ENCODE measurements at places on chromosomes 6 and 20.

GRCh38 chr20:9200196-9200595, 131.3 kb downstream of the PLCB4 start:
- no peak for DNase-seq

GRCh38 chr6:113994934-113995342, 24.0 kb upstream of the HDAC2 start:
- DNase-seq: peak; percentile 11

- no peak for DNase-seq
These were observed 971.1 kb upstream of the MAN1A1 start for GRCh38 chr6:120320481-120321162.

- DNase-seq: peak; percentile 85
These were observed at the start of gene MRPS18A for GRCh38 chr6:43687437-43688347. MRPS18A (minus strand) TSS chr6:43687791; CDS start chr6:43687779, 12 bp downstream.

DNA sequence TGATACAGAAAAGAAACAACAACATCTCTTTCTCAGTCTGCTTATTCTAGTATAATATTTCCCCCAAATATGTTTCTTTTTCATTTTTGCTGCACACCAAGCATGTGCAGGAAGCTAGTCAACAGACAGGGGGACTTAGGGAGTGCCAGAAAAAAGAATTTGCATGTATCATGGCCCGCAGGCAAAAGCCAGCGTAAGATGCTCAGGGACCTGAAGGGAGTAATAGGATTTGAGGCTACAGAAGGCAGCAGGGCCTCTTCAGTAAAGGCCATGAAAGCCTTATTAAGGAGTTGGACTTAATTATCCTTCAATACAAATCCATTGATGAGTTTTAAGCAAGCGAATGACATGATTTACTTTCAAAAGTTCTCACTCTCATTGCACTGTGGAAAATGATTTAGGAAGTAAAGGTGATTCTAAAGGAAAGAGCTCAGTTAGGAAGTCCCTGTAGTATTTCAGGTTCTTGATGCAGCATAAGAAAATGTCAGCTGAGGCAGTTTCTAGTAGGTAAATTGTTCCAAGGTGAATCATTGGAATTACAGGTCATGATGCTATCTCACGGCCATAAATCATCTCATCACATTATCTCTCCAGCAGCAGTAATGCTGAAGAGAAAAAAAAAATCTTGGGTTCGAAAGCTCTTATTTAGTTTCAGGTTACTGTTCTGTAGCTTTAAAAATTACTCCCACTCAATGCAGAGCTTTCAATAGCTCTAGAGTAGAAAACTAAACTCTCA, 94.8 kb downstream of the PTCHD4 start:
- DNase-seq: no peak

DNA sequence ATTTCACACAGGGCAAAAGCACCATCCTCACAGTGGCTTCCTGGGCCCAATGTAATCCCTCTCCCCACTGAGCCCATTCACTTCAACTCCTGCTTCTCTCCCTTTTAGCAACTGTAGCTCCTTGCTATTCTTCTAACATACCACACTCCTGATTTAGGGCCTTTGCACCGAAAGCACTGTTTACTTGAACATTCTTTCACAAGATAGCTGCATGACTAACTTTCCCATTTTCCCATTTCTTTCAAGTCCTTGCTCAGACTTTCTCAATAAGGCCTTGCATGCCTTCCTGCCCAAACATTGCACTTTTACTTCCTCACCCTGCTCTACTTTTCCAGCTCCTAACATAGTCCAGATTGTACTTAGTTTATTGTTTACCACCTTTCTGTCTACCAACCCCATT, 73.0 kb downstream of the SHPRH start:
- DNase-seq: no peak

DNA sequence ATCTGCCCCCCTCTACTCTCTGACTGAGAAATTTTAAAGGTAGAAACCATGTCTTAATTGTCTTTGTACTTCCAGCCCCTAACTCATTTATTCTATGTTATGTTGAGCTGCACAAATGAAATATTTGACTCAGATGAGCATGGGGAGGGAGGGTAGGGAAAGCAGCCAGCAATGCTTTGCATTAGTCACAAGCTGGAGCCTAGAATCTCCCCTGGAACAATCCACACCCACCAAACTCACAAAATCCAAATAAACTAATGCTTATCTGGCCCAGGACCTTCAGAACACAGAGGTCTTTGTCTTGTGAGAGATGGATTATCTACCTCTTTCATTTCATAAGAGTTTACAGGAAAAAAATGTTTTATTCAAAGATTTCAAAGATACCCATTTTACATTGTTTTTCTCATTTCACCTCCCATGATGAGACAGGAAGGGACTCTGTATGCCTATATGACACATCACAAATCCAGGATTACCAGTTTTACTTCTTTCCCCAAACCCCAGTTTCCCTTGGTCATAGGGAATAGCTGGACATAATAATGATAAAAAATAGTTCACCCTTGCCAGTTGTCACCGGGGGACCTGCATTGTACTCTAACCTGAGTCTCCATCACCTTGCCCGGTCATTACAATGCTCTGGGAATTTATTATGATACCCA, 466.9 kb downstream of the KIF16B start:
- DNase-seq: no peak

- no peak for DNase-seq
These were observed 311.1 kb downstream of the C6orf118 start for GRCh38 chr6:164998297-164998696.

DNA sequence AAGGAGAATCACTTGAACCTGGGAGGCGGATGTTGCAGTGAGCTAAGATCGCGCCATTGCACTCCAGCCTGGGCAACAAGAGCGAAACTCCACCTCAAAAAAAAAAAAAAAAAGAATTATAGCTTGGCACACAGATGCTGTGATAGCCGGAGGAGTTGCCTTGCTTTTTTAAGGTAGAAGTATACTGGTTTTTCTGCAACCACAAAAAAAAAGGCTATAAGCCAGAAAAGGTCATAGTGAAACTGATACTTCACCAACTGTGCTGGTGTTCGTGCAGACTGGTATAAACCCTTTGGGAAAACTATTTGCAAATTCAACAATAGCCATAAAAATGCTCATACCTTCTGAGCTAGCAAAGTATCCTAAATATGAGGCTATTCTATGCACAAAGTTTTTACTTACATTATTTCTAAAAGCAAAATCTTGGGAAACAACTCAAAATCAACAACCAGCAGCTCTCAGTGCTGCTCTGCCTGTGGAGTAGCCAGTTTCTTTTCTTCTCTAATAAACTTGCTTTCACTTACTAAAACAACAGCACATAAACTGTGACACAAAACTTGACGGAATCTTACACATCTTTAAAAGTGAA, 44.0 kb downstream of the B4GALT5 start:
- DNase-seq: peak; percentile 7

DNA sequence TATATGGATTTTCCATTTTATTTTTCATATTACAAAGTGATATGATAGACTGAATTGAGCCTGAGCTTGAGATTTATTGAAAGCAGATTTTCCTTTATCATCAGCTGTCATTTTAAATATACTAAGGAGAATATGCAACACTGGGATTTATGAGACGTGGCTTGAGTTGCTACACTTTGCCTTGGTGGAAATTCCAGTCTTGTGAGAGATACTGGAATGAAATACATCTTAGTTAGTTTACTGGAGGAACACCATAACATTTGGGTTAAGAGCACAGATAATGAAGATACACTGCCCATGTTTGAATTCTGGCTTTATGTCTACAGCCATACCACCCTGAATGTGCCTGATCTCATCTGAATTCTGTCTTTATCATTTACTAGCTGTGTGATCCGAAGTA, 86.5 kb upstream of the IFNGR1 start:
- no peak for DNase-seq

- no peak for DNase-seq
These were observed 18.4 kb upstream of the PARD6B start for GRCh38 chr20:50712771-50713656.

GRCh38 chr6:36445621-36446020, 2.8 kb downstream of the KCTD20 start:
- DNase-seq: no peak

DNA sequence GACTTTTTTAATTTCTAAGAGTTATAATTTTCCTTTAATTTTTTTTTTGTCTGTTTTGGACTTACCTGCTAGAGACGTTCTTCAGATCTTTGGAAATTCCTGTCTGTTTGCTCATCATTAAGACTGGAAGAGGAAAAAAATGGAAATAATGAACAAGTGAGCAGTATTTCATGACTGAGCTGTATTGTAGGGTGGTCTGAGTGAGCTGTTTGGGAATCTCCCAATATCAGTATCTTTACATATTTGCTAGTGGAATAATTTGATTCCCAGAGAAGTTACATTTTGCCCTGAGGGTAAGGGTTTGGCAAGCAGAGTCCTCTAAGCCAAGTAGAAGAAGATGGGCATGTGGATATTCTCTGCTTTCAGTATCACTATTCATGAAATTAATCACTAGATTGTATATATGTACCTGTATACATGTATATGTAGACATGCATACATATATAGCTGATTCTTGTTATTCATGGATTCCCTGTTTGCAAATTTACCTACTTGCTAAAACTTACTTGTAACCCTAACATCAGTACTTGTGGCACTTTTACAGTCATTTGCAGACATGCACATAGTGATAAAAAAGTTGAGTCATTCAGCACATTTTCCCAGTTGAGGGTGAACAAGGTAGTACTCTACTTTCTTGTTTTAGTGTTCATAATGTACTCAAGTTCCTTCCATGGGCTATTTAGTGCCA, 13.5 kb downstream of the ZC2HC1B start:
- DNase-seq: no peak

GRCh38 chr20:39660965-39661364, 698.8 kb downstream of the DHX35 start:
- DNase-seq: no peak

DNA sequence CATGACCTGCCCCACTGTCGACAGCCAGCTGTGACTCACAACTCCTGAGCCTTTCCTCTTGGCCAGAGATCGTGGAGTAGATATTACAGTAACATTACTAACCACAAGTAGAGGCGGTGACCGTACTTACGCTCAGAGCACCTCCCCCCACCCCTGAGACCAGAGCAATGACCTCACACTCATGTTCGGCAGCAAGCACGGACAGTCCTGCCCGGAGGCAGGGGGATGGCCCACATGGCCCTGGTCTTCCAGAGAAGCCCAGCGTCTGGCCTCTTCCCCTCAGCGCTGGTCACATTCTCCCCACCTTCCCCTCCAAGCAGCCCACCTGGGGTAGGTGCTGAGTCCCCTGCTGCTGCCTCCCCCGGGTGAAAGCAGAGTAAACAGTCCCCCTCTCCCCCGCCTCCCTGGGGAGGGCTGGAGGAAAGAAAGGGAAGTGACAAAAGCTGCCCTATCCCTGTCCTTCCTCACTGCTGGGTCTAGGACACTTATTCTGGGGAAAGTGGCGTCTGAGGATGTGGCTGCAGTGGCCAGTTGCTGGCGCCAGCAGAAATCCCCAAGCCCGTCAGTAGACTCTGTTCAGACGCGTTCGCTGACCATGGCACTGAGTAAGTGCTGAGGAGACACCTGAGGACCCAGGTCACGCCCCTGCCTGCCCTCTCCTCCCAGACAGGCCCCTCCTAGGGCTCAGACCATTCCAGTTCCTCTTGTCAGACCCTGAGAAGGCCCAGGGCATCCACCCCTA, 68.5 kb downstream of the MRPL14 start:
- no peak for DNase-seq

DNA sequence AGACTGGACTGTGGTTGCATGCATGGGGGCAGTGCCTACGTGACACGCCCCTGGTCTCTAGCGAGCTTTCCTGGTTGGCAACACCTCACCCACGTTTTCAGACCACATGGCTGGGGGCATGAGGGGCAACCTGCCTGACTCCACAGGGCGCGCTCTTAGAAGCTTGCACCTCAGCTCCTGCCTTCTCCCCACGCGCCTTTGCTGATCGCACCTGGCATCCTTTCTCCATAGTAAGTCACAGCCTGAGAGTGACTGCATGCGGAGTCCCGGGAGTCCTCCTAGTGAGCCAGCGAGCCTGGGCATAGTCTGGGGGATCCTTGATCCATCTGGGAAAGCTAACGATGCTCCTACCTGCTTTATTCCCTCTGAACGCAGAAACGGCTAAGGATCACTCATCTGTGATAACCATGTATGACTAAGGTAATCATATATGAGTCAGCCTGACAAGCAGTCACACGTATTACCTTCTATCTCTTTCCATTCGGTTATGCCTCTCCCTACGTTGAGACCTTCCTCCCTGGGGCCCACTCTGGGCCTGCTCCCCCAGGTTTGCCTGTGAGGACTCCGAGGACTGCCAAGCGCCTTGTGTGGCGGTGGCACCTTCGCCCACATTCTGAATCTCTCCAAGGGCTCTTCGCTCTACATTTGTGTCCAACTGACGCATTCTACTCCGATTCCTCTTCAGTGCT, 4.5 kb downstream of the TCFL5 start:
- DNase-seq: no peak

DNA sequence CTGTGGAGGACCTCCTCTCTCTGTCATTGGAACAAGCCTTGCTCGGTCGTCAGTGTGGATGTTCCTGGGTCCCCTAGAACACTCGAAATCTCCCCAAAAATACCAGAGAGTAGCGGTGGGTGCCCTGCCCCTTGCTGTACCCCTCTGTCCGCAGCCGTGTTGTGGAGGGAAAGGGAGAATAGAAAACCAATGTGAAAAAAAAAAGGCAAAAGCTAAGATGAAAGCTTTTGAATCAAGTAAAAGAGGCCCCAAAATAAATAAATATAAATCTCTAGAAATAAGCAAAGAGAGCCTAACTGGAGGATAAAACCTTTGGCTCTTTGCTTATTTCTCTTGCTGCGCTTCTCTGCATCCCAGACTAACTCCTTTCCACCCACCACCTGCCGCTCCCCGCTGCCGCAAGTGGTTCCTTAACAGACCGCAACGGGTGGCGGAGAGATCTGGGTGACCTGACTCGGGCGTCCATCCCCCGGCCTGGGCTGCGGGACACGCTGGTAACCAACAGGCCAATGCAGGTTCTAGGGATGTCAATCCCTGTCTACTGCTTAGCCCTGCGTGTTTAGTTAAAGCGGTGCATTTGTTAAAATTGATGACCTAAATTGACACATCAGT, 110.0 kb downstream of the GPX5 start:
- DNase-seq: no peak

DNA sequence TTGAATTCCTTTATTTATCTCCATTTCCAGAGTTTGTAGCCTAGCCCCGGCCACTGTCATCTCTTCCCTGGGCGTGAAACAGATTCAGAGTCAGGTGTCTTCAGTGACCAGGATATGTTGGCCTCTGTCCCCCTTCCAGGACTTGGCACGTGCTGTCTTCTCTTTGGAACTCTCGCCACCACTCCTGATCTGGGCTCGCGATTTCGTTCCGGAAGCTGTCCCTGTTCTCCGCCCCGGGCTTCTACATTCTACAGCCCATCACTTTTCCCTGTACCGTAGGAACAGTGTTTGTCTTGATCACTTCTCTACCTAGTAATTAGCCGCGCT, 739 bp downstream of the GSS start:
- DNase-seq: peak; percentile 6

GRCh38 chr20:47252879-47253307, 103.6 kb downstream of the ZMYND8 start:
- no peak for DNase-seq

GRCh38 chr6:24454452-24454851, 34.9 kb downstream of the GPLD1 start:
- no peak for DNase-seq

- no peak for DNase-seq
These were observed 23.4 kb upstream of the SCGN start for GRCh38 chr6:25628471-25629197.

All from stimulated activated CD4-positive, alpha-beta T cell treated with anti-CD3 and anti-CD28 coated beads, Interleukin-4, amount 100 ng/mL, for 24 hours (primary cell).